CD4-positive, alpha-beta T cell treated with Interleukin-12 subunit alpha and Interleukin-12 subunit beta, for 1 hour (primary cell): ENCODE measurements at places on chromosomes 2 and 18.

GRCh38 chr2:108617617-108618016 lies 83.3 kb downstream of the LIMS1 start:
- DNase-seq = no peak

DNA sequence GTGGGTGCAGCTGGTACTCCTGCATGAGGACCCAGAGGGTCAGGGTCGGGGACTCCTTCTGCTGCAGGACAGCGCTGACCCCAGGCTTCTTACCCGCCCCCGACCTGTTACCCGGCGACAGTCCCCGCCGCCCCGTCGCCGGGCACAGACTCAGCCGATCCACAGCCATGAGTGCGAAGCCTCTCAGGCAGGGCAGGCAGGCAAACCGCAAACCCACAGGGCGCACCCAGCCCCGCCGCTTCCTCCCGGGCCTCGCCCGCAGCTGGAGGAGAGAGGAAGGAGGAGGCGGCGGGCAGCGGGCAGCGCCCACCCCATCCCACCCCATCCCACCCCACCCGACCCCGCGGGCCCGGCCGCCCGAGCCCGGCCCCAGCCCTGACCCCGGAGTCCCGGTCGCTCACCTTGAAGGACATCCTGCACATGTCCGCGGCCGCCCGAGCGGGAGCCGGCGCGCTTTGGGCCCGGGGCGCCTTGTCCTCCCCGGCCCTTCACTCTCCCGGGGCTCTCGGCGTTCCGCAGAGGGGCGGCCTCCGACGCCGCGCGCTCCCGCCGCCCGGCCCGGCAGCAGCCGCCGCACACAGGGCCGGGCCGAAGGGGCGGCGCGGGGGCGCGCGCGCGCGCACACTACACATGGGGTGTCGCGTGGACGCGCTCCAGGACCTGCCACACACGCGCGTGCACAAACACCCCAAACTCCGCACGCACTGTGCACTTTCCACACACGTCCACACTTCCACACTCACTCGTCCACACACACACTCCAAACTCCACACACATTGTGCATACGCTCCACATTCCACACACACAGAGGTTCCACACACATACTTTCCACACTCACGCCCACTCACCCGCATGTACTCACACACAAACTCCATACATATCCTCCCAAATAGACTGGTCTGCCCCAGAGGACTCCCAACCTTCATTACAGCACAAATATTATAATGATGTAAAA lies at the start of gene ANKRD29:
Gene ANKRD29, minus strand, starts transcription at position 603 of the 955 bp plus-strand sequence. Its CDS starts 181 bp downstream, at position 422.
- DNase-seq = peak; percentile 63

- DNase-seq = no peak
Observed at GRCh38 chr2:33510586-33510968, 34.1 kb downstream of the RASGRP3 start.

GRCh38 chr2:18094277-18094676 lies 215.8 kb downstream of the KCNS3 start:
- no peak for DNase-seq

GRCh38 chr18:44579028-44579702 lies 101.5 kb upstream of the SETBP1 start:
- DNase-seq = peak; percentile 11

DNA sequence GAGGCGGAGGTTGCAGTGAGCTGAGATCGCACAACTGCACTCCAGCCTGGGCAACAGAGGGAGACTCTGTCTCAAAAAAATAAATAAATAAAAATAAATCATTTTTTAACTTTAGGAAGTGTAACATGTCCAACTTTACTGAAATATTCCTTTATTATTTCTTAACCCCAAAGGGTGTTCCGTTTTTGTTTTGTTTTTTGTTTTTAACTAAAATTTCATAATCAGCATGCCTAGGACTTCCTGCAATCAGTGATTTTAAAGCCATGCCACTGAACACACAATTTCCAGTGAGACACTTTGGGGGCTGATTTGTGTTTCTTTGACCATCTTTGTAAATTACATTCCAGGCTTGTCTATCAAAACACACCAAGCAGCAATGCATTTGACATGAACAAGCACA lies 7.1 kb downstream of the CATIP start:
- DNase-seq = no peak

- DNase-seq = no peak
Observed at GRCh38 chr18:10202845-10203321, 251.6 kb upstream of the APCDD1 start.

- no peak for DNase-seq
Observed at GRCh38 chr18:68060871-68061270, 544.4 kb upstream of the DSEL start.

- no peak for DNase-seq
Observed at GRCh38 chr18:55247032-55247431, 287.8 kb upstream of the CCDC68 start.

DNA sequence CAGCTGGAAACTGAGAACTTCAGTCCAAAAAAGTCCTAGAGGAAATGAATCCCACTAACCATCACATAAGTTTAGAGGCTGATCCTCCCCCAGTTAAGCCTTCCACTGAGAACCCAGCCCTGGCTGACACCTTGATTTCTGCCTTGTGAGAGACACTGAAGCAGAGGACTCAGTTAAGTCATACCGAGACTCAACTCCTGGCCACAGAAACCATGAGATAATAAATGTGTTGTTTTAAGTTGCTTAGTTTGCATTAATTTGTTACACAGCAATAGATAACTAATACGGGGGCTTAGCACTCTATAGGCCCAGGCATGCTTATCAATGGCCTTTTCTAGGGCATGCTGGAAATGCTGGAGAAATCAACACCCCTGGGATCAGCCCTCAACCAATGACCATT lies 3.4 kb upstream of the ADD2 start:
- DNase-seq = no peak

DNA sequence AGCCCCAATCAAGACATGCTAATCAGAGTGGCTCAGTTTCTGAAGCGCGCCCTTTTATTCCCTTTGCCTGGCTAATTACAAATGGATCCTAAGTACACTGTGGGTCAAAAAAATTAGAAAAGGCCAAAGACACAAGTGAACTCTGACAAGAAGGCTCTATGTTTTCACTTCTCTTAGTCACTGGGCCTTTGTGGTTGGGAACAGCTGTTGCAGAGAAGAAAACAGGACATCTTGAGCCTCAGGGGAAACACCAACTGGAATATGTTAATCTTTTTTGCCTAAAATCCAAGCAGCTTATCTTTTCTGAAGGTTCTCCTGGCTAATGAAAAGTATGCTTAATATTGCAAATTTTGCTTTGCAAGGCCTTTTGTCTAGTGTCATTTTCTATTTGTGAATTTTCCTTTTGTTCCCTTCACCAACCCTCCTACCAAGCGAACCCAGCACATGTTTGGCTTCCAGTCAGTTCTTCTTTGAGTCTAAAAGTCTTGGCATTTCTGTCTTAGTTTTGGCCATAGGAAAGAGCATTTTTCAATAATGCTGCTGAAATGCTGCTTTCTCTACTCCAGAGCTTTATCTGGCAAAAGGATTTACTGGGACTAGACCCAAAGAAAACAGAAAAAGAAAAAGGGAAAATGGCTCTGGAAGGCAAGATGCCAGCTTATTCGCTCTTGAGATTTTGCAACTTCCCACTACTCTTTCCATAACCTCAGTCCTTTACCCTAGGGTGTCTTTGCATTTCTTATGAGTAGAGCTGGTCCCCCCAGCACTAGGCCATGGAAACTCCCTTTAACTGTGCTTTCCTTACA lies 440.2 kb upstream of the ST6GAL2 start:
- DNase-seq = no peak

DNA sequence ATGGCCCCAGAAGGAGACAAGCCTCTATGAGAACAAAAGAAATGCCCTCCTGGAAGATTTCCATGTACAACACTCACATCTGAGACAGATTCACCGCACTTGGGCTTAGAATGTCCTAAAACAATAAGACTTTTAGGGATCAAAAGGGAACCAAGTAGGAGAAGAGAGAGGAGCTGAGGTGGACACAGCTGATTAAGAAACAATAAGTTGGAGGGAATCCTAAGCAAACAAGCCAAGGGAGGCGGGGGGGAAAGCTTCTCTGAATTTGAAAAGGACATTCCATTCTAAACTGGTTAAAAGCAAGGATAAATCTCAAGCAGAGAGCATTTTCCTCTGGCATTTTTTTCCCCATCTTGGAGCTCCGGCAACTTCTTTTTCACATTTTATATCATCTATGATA lies 9.9 kb downstream of the ACVR1 start:
- DNase-seq = no peak

- no peak for DNase-seq
Observed at GRCh38 chr2:129767346-129768035, 212.0 kb upstream of the RAB6C start.

DNA sequence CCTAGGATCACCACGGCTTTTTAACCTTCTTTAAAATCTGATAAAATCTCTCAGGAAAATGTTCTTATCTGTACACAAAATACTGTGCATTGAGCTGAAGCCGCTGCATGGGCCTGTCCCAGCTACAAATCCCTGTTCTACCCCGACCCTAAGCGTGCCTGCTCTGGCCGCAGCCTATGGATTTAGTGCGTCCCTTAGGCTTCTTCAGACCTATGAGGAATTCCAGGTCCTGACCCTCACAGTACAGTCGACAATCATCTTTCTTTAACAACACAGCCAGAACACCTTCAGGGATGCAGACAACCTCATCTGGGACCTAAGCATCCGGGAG lies 477 bp upstream of the WDCP start:
- no peak for DNase-seq

GRCh38 chr2:23713351-23713750 lies 213.6 kb downstream of the ATAD2B start:
- no peak for DNase-seq

GRCh38 chr2:230871361-230872150 lies 6.8 kb downstream of the ITM2C start:
- DNase-seq = no peak

GRCh38 chr2:134167015-134167414 lies 86.9 kb upstream of the MGAT5 start:
- no peak for DNase-seq

DNA sequence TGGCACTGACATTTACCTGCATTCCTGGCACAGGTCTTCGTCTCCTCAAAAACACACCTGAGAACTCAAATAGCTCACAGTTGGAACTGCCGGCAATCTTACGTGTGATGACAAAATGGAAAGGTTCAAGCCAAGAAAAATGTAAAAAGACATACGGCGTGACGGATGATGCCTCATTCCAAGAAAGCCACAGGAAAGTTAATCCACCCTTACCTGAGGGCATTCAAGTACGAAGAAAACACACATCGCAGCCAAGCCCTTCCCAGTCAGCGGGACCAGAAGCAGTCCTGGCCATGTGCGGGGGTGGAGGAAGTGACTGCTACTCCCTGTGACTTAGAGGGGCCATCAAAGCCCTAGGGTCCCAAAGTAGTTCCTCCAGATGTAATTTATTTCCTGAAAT lies 986.3 kb upstream of the CELF4 start:
- DNase-seq = no peak

DNA sequence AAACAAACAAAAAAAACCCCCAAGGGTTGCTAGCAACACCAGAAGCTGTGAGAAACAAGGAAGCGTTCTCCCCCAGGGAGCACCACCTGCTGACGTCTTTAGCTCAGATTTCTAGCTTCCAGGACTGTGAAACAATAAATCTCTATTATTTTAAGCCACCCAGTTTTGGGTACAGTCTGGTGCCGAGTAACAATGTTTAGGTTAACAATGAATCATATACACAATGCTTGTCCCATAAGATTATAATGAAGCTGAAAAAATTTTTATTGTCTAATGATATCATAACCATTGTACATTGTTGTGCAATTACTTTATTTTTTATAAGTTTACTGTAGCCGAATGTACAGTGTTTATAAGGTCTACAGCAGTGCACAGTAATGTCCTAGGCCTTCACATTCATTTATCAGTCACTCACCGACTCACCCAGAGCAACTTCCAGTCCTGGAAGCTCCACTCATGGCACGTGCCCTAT lies 72.1 kb upstream of the CAB39 start:
- no peak for DNase-seq

GRCh38 chr2:7037340-7038333 lies 120.4 kb downstream of the RNF144A start:
- peak; percentile 60 for DNase-seq

DNA sequence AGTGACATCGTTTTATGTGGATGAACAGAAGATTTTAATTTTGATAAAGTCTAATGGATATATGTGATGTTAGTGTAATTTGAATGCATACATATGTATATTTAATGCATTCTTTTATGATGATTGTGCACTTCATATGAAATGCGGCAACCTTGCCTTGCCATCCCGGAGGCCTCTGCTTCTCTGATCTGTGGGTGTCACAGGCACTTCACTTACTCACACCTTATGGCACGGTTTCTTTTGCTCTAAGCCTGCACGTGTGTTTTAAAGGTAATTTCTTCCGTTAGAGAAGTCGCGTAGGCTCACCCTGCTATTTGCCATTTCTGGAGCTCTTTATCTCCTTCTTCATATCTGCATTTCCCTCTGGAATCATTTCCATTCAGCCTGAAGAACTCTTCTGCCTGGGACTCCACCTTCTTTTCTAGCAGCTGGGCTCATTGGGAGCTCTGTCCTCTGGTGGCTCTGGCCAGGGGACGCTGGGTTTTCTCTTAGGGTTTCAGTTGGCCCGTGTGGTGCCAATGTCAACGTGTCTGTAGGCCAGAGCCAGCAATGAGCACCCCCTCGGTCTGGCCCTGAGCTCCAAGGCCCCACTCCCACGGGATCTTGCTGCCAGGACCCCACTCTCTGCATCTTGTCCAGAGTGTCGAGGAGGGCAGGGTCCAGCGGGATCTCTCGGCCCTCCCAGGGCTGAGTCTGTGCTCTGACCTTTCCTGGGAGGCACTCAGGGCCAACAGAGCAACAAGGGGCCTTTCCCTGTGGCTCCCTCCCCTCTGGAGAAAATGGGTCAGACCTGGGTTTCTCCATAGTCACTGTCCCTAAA lies 97.3 kb downstream of the RTP5 start:
- no peak for DNase-seq

DNA sequence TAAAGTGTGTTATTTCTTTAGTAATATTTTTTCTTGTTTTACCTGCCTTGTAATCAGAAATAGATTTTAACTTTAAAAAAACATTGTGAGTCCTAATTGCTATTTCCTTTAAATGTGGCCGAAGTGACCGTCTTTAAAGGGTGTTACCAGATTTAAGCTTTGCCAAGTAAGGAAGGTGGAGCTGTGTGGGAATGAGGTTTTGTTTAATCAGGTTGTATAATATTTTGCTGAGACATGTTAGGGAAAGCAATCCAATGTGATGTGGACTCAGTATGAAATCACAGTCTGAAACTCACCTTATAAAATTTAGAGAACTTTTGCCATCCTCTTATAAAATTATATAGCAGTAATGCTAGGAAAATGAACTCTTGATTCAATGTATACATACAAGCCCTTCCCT lies 32.9 kb upstream of the ITPRID2 start:
- no peak for DNase-seq

- no peak for DNase-seq
Observed at GRCh38 chr2:103594823-103595222, 833.0 kb downstream of the TMEM182 start.

DNA sequence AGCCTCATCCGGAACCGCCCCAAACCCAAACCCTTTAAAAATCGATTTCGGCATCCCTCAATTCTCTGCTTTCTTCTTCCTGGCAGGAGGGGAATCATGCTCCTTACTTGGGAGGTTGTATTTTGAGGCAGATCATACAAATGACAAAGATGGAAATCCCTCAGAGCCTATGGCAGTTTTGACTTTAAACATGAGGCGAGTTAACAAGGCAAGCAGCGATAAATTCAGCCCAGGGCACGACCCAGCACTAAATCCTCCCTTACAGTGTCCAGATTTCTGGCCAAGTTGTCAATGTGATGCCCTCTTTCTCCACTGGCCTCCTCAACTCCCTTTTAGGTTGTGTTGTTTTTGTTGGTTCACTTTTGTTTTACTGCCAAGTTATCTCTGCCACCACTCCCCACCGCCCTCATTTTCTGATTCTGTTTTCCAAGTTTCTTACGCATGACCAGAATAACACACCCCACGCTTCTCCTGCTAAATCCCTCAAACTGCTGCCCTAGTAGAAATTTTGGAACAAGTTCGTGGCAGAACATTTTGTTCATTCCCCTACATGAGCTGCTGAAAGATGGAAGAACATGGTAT lies 68.3 kb downstream of the CTAGE1 start:
- no peak for DNase-seq
